ENCODE measurements at places on chromosomes 12 and 14.

- DNase-seq, result peak; percentile 54
These were observed 6.0 kb downstream of the GPR132 start for GRCh38 chr14:105059035-105059924.

DNA sequence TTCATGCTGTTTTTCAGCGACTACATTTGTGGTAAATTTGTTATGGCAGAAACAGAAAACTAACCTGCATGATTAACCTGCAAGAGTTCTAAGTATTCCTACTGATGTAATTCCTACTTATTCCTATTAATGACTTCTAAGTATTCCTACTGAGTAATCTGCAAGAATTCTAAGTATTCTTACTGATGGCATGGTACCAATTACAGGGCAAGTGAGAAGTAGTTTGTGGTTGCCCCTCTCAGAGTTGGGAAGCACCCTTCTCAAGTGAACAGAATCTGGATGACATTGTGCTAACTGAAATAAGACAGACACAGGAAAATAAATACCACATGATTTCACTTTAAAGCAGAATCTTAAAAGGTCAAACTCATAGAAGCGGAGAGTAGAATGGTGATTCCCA lies 100.9 kb upstream of the CPNE8 start:
- DNase-seq, result no peak

- no peak for DNase-seq
These were observed 3.7 kb upstream of the MDP1 start for GRCh38 chr14:24219521-24219920.

GRCh38 chr12:11780521-11781101 lies 131.1 kb downstream of the ETV6 start:
- no peak for DNase-seq

- no peak for DNase-seq
These were observed 438.4 kb downstream of the ADAMTS20 start for GRCh38 chr12:43113616-43114015.

GRCh38 chr12:118982984-118983761 lies 1.8 kb downstream of the SRRM4 start:
- DNase-seq, result no peak

DNA sequence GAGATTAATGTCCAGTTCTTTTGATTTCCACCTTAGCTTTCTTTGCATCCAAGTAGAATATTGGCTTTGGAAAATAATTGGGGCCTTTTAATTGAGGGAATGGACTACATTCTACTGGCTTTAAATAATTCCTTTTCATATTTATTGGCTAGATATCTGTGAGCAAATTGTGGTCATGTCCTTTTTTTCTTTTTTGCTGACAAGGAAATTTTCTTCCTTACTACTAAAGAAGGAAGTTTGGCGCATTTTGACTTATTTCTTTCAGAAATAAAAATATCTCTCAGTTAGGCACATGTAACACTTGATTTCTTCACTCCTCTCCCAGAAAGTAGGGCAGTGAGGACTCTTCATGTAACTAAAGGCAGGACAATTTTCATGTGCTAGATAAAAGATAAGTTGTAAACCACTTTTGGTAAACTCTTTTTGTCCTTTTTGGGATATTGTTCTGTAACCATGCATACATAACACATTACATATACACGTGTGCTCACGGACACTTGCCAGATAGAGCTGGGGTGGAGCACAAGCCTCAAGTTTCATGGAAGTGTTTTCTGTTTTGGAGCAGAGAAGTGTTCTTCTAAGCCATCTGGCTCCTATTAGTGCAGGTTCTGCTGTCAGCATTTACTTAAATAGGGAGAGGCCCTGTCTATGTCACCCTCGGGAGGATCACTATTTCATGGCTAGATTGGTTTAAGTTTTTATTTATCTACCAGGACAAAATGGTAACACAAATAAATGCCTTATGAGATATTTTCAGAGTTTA lies 85.1 kb upstream of the LRIG3 start:
- DNase-seq, result no peak

DNA sequence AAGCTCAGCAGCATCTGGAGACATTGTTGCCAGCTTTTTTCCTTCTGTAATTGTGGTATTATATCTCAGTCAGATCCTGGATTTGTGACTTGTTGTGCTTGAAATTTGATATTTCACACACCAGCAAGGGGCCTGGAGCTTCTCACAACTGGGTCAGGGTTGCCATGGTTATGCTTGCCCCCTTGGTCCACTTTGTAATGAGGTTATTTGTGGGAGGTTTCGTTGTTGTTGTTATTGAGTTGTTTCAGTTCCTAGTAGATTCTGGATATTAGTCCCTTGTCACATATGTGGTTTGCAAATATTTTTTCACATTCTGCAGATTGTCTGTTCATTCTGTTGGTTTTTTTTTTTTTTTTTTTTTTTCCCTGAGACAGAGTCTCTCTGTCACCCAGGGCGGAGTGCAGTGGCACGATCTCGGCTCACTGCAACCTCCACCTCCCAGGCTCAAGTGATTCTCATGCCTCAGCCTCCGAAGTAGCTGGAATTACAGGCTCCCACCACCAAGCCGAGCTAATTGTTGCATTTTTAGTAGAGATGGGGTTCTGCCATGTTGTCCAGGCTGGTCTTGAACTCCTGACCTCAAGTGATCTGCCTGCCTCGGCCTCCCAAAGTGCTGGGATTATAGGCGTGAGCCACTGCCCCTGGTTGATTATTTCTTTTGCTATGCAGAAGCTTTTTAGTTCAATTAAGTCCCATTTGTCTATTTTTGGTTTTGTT lies 80.6 kb upstream of the ETV6 start:
- DNase-seq, result no peak

GRCh38 chr12:128745772-128746689 lies 77.7 kb downstream of the SLC15A4 start:
- no peak for DNase-seq

GRCh38 chr14:53663709-53664108 lies 292.9 kb downstream of the BMP4 start:
- DNase-seq, result no peak

DNA sequence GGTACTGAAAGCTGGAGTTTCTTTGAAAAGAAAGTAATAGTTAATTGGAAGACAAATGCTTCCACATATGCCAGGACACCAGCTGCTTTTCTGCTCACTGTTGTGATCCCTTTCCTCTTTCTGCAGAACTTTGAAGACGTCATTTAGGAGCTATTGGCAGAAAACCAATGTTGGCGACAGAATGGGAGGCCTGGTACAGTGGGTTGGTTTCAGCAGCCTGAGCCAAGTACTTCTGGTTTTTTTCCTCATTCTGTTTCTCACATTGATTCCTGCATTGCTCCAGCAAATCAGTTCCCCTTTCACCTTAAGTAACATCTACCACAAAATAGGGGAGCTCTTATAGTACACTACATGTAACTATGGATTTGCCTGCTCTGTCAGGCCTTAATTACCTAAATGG lies 96.9 kb downstream of the FIGNL2 start:
- DNase-seq, result no peak

DNA sequence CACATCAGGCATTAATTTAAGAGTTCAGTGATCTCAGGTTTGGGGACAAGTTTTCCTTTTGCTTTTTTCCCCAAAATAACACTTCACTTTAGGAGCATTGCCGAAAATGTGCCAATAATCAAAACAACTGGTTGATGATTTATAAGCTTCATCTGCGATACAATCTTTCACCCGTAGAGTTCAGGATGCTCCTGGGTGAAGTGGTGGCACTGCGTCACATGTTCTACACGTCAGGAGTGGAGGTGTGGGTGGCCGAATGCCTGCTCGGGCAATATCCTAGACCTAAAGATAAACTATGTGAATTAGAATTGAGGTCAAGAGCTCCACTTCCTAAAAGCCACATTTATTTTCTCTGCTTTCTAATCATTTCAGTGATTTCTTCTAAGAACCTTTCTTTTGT lies 70.9 kb upstream of the DICER1 start:
- no peak for DNase-seq

DNA sequence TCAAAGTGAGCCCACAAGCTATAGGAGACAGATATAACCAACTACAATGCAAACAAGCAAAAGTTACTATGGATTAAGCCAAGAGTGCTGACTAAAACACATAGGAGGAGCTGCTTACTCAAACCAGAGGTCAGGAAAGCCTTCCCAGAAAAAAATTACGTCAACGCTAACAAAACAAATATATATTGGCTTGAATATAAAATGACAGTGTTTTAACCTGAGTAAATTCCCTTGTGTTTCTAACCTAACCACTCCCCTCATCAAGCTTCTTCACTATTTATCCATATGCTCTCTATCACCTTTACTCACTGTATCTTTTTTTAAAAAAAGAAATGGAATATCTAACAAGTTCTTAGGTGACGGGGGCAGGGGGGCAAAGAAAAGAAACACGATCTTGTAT lies 115.9 kb downstream of the MED13L start:
- no peak for DNase-seq

DNA sequence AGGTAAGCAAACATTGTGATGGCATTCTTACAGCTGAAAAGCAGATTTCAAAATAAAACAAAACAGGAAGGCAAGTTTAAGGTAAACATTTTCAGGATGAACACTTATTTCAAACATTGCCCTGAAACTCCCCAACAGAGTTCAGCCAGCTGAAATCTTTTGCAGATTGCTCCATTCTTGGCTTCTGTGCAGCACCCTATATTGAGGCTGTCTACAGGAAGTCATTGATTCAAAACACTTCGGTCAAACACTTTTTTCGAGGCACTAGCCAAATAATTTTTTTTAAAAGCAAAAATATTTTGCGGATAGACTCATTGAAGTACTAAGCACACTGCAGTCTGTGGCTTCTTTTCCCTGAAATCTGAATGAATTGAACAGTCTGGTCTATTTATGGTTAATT lies 318.1 kb upstream of the PDE3A start:
- no peak for DNase-seq

- no peak for DNase-seq
These were observed 603.4 kb upstream of the FOXG1 start for GRCh38 chr14:28163233-28163632.

GRCh38 chr12:38411426-38411825 lies 94.9 kb downstream of the ALG10B start:
- no peak for DNase-seq

DNA sequence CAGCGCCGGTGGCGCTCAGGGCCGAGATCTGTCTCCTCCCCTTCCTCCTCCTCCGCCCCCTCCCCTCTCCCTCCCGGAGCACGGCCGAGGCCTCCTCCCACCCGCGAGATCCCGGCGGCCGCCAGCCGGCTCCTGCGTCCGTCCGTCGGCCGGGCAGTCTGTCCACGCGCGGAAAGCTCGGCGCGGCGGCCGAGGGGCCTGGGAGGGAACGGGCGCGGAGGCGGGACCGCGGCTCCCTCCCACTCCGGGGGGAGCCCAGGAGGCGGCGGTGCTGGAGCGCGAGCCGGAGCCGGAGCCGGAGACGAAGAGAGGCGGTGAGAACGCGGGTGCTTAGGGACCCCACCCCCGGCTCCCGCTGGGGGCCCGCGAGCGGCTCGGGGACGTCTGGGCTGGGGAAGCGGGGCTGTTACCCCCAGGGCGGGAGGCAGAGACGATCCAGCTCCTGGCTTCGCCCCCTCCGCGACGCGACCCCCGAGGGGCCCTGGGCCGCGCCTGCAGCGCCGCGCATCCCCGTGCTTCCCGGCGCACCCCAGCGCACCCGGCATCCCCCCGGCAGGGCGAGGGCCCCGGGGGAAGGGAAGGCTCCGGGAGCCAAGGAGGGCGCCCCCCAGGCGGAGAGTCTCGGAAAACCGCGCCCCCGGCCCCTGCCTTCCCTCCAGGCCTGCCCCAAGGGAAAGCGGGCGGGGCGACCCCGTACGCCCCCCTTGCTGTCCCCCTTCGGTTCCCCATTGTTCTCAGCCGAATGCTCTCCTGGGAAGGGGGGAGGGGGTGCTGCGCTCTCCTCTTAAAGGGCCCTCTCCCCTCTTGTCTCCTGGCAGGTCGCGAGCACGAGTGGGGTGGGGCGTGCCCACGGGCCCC lies at the start of gene DTX1:
Gene DTX1, plus strand, starts transcription at position 100 of the 858 bp plus-strand sequence. CDS start 1,463 bp downstream, outside the sequence.
- DNase-seq, result no peak

- DNase-seq, result no peak
These were observed 25.8 kb downstream of the GPR135 start for GRCh38 chr14:59439256-59439965.

DNA sequence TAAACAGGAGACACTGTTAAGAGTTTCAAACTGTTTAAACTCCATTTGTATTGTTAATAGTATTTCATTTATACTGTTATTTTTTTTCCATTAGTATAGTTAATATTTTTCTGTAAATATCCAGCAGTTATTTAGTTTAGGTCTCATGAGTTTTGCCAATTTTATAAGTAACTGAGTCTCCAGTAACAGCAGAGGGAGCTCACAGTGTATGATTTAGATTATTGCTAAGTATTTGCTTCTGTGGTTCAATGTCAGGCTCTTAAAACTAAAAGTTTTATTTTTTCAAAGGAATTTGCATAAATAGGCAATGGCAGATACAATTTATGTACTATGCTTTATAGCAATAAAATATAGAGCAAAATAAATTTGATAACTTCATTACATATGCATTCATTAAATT lies 209.7 kb downstream of the ATXN7L3B start:
- no peak for DNase-seq

- no peak for DNase-seq
These were observed 83.3 kb downstream of the PLEKHG7 start for GRCh38 chr12:92786045-92786444.

DNA sequence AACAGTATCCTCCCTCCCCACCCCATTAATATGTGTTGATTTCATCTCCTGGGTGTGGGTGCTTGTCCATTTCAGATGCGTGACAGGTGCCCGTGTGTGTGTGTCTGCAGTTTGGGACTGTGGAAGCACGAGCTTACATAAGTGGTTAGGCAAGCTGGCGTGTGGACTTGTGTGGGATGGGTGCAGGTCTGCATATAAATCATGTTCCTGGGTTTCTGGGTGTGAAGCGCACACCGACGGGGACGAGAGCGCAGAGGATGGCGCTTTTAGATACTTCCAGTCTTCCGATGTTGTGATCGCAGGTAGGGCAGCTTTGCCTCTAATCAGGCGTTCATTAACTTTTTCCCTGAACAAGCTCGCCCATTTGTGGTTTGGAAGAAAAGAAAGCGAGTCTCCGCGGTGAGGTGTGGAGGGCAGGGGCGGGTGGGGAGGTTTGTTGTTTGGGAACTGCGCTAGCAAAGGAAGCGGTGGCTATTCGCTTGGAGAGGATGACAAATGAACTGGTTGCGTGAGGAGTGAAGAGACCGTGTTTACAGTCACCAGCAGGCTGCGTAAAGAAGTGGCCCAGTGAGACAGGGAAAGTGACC lies 865 bp downstream of the RGS6 start:
- peak; percentile 28 for DNase-seq

DNA sequence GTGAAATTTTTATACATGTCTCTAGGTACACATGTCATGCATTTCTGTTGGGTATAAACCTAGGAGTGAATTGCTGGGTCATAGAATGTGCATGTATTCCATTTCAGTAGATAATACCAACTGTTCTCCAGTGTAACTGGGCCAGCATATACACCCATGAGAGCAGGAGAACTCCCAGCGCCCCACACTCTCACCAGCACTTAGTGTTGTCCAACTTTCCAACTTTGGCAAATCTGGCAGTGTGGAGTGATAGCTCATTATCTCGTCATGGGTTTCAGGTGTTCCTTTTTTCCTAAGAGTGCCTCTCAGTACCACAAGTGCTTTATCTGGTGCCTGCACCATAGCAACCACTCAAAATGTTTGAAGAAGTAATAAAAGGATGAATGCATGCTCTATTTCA lies 40.1 kb downstream of the NGB start:
- no peak for DNase-seq

DNA sequence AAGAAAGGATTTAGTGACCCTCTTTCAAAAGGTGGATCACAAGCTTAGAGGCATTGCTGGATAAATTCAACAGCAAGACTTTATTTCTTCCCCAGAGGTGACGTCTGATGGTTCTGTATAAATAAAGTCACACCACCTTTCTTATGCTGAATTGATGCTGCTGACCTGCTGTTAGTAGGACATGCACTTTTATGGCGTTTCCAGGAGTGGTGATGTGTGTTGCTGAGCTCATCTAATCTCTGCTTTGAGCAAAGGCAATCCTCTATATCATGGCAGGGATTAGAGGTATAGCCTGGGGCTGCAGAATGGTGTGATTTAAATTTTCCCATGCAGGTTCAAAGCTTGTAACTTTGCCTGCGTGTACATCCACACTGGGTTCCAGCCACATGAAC lies 94.9 kb downstream of the ETV6 start:
- DNase-seq, result no peak
